ENCODE measurements at places on chromosomes 12 and 14.

DNA sequence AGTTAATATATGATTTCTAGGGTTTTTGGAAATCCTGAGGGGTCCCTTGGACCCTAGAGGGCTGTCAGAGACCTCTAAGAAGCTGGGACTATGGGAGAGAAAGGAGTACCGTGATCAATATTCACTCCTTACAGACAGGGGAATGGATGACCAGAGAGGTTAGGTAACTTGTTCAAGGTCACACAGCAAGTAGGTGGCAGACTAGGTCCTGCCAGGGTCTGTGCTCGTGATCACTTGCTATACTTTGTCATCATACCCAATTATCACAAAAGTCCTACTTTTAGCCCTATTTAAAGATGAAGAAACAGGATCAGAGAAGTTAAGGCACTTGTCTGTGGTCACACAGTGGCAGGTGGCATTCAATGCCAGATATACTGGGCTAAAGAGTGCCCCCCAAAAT is 42.9 kb downstream of the WSCD2 start:
- DNase-seq, result no peak

DNA sequence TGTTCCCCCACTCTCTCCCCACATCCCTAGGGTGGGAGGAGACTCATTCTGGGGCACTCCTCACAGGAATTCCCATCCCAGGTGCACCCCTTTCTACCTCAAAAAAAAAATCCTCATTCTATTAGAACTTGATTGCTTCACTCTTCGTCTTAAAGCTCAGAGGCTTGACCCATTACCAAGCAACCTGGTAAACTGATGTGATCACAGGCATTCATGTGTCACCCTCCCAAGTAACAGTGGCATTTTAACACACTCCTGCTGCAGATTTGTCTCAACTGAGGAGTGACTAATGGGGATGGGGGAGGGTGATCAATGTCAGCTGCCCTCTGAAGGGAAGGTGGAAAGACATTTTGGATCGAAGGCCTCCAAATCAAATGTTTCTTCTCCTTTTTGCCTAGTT is 78.1 kb upstream of the PTHLH start:
- no peak for DNase-seq

GRCh38 chr14:69812711-69813110 is 15.7 kb upstream of the SLC10A1 start:
- no peak for DNase-seq

- no peak for DNase-seq
These were observed 37.3 kb upstream of the ADGRD1 start for GRCh38 chr12:130916241-130916911.

DNA sequence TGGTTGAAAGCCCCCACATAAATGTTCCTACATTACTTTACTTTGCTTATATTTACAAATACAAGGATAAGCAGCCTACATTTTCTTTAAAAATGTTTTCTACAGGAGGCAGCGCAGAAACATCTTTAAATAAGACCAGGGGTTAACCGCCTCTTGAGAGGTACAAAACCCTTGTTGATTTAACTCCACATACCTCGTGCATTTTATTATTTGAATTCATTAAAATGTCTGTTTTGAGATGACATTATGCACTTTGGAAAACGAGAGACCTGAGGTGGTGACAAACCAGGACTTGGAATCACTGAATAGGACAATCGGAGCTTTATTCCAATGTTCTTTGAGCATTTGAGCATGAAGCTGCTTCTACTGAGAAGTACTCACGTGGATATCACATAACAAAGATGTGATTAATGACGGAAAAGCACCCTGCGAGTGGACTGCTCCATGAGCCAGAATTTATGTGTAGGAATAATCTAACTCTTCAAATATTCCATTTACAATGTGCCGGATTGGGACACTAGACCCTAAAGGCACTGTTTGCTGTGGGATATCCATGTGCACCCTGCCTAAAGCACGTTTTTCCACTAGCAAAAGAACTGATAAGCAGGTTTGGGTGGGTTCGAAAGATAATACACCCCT is 746 bp upstream of the DUSP16 start:
- no peak for DNase-seq

DNA sequence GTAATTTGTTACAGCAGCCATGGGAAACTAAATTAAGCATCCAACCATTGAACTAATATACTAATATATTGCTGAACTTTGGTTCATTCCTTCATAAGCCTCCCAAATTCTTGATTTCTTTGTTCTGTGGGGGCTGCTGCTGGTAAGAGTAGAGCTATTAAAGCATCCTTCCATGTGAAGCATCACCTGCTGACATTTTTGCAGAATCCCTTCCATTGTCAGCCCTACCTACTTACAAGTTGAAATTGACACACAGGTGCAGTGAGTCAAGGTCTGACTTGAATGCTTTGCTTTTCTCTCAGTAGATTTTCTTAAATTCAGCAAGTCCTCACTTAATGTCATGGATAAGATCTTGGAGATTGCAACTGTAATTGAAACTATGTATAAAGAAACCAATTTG is 474.4 kb downstream of the APAF1 start:
- DNase-seq, result no peak

- DNase-seq, result no peak
These were observed 26.4 kb upstream of the NUDT14 start for GRCh38 chr14:105207460-105207901.

GRCh38 chr14:39396448-39396847 is 35.8 kb downstream of the FBXO33 start:
- DNase-seq, result no peak
